Activated CD4-positive, alpha-beta T cell treated with anti-CD3 and anti-CD28 coated beads, Interleukin-2, Interleukin-4, amounts not matched to agents 100 ng/mL and 50 ng/mL, durations not matched to agents 16 hours and 8 hours (primary cell): ENCODE measurements at places on chromosomes 12 and 14.
A peak's percentile ranks its signal among the peaks of the same experiment; 100 is the strongest.

DNA sequence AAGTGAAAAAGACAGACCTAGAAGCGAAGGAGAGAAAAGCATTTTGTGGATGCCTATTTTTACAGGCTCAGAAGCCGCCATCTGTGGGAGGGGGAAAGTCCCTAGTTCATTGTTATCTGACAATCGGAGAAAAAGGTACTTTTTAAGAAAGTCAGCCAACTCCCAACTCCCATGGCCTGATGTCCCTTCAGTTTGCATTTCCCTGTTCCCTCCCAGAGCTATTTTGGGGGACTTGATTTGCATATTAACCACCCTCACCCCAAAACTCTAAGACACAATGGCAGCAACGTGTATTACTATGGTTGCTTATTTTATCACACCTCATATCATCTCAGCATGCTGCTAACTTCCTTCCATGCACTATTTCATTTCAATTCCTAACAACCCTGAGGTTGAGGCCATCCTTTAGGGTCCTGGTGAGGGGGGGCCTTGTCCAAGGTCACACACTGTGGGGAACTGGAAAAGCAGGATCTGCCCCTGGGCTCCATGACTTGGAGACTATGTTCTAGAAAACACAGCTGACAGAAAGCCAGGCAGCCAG lies 18.7 kb downstream of the HVCN1 start:
- DNase-seq: peak; percentile 28

DNA sequence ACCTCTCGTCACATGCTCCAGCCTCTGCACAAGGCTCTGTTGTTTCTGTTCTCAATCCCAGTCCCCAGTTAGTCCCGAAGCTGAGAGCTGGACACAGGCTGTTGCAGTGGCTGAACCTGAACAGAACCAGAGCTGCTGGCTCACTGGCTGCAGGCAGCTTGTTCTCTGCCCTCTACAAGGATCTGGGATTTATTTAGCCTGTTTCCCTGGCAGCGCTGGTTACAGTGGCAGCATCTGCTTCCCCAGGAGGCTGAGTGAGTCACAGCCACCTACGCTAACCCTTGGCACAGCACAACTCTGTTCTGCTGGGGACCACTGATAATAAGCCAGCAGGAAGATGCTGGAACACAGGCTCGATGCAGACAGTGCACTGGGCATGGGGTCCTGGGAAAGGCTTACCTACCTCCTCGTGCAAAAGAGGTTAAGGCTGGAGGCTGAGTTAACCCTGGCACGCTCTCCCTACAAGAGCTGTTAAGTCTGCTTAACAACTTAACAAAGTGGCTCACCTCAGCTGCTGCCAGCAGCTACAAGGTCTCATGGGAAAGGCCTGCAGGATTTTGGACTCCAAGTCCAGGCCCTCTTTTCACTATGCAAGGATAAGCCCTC lies 299.6 kb downstream of the PCNX1 start:
- DNase-seq: no peak

DNA sequence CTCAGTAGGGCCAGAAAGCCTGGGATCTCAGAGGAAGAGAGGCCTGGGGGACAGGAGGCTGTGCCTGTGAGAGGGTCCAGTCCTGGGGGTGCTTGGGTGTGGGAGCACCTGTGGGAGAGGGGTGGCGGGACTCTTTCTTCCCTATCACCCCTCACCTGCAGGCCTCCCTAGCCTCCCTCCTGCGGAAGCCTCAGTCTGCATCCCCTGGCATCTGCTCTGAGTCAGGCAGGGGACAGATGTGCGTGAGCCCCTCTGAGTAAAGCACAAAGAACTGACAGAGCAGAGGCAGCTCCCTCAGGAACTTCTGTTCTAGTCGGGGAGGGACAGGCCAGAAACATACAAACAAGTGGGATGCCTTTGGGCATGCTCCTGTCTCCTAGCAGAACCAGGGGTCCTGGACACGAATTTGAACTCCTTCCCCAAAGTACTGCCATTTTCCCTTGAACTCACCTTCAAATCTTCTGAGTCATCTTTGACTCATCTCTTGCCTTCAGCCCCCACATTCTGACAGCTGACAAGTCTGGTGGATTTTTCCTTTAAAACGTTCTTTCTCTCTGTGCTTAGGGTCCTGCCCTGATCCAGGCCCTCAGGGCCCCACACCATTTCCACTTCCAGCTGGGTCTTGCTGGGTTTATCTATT lies 8.5 kb upstream of the HSP90AA1 start:
- peak; percentile 39 for DNase-seq

GRCh38 chr12:62673028-62673815 lies 206.6 kb downstream of the MON2 start:
- no peak for DNase-seq

DNA sequence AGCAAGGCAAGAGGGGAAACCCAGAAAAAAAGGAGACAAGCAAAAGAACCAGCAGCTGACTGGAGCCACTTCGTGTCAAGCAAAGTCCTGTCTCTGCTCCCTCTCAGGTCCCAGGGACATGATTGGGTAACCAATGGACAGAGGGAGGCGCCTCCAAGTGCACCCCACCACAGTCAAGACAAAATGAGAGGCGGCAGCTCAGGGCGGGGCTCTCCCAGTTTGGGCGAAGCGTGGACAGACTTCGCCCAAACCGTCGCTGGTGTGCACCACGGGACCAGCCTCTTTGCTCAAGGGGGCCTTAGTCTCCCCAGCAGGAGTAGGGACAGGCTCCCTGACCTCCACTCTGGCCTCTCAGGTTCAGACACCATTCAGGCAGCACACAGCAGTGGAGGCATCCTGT lies 1.5 kb upstream of the BEGAIN start:
- DNase-seq: no peak

DNA sequence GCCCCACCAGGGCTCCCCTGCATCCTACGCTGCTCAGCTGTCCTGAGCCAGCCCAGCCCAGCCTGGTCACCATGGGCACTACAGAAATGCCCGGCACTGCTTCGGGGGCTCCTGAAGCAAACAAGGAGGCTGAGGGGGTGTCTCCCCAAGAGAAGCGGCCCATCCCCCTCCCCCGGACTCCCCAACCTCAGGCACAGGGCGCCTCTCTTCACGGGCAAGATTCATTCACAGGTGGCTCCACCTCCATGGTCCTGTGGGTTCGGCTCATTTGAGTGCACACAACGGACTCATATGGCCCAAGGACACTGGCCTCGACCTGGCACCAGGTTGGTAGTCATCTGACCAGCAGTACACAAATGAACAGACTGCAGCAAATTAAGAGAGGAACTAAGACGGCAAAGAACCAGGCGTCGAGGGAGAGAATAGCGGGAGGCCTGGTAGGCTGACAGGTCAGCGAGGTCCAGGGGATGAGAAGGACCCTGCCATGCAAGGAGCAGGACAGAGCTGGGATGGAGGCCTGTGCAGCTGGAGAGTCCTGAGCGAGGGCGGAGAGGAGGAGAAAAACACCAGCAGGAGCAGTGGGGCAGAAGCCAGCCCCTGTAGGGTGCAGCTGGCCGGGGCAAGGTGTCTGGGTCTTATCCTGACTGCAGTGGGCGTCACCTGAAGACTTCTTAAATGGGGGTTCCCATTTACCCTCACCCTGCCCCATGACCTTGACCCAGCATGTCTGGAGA lies 60.2 kb downstream of the PRIMA1 start:
- no peak for DNase-seq

DNA sequence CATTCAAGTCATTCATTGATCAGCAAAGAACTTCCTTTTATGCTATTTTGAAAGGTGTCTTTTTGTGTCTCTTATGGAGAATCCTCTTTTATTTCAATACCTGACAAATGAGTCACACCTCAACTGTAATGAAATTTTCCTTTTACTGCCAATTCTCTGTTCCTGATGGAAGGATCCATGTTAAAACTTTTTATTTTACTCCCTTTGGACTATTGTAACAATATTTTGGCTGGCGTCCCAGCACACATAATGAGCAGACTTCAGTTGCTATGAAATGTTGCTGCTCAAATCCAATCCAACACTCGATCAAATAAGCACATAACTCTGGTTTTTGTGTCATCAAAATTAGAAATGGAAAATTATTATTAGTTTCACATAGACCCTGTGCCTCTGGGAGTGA lies 21.9 kb upstream of the SLC15A5 start:
- DNase-seq: no peak

- DNase-seq: no peak
Observed at GRCh38 chr12:65916991-65917695, 92.9 kb downstream of the HMGA2 start.

GRCh38 chr14:39169541-39169900 lies 612 bp downstream of the TRAPPC6B start:
- no peak for DNase-seq

DNA sequence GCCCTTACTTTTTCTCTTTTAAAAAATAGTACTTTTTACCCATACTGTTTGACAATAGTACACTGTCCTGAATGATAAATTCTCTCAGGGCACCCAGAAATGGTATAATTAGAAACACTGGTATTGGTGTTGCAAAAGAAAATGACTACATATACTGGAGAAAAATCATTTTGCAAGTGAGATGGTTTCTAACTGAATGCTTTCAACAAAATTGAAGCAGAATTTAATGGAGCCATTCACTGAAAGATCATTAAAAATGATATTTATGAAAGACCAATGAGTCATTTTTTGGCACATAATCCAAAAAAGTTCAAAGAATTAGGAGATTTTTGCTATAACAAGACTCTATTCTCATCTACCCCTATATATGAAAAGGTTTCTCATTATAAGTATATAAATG lies 68.8 kb downstream of the TMTC1 start:
- no peak for DNase-seq

DNA sequence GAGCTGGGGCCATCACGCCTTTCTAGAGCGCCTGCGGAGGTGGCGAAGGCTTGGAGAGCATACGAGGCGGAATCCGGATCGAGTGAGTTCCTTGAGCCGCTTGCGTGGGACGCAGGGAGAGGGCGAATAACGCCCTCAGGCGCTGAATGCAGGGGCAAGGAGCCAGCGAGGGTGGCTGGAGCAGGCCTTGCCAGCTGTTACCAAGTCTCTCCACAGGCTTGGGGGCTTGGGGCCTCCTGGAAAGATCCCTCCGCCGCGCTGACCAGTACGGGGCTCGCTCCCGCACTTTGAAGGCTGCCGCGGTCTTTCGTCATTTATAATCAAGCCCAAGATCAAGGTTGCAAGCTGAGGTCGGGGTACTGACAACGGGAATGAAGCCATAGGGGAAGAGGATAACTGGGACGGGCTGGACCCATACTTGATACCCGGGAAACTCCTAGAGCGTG lies 1.2 kb downstream of the FLRT2 start:
- no peak for DNase-seq

GRCh38 chr12:64669270-64669842 lies 59.1 kb downstream of the RASSF3 start:
- peak; percentile 79 for DNase-seq

DNA sequence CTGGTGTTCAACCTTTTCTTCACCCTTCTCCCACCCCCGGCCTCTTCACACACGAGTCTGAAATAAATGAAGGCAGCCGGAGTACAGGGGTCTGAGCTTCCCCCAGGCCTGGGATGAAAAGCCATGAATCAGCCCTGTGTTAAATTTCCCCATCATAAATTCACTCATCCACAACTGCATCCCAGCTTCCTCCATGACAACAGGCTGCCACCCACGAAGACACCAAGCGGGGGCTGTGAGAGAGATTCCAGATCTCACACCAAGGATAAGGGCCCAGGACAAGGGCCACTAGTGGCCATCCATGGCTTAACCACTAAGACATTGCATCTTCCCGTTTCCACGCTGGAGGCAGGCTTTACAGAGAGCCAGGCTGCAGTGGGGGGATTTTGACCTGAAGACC lies 93.9 kb upstream of the NCOR2 start:
- DNase-seq: no peak
